ENCODE measurements at places on chromosomes 4 and X.

DNA sequence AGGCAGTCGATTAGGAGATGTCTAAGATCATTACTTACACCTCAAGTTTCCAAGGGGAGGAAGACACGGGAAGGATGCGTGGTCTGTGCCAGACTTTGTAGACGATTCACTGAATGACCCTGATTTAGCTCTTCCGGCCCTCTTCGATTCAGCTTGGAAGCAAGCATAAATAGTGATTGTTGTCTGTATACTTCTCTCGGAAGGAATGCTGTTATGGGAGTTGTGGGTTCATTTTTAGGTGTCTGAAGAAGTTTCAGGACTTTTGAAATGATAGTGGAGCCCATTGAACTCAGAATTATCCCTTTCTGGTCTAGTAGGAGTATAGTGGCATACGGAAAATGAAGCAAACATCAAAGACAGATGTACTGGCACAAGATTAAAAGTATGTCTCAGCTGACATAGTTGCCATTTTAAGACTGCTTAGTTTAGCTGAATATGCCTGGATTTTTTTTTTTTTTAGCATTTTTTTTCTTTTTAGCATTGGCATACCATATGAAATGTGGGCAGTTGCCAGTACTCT is 1.0 kb upstream of the ANKRD17 start:
- DNase-seq = no peak
- peaks cover 16% of the 10 kb centered on the region for H3K36me3 ChIP-seq
- H3K27me3 ChIP-seq = no peaks in the 10 kb centered on the region

DNA sequence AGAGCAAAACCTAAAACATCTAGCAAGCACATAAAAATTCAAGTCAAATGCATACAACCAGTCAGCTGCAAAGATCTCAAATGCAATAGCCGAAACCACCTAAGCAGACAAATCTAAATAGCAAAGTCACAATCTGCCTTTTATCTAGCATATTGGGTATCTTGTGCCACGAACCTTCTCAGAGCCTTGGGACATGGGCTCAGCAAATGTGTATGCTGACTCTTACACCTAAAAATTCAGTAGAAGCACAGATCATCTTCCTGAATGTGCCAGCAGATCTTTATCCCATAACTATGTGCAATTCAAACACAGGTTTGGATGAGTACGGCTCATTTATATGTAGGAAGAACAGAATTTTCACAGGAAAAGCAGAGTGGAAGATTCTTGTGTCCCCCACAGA is 492.1 kb downstream of the INPP4B start:
- peaks cover 89% of the 10 kb centered on the region for H3K4me1 ChIP-seq
- H3K27ac ChIP-seq = peak overlapping the region; percentile 78
- H3K4me3 ChIP-seq = peak overlapping the region; percentile 71

GRCh38 chrX:96569034-96569433 is 115.6 kb upstream of the DIAPH2 start:
- H3K27ac ChIP-seq = no peak overlapping the region
- DNase-seq = no peak
- H3K36me3 ChIP-seq = no peaks in the 10 kb centered on the region
- H3K4me1 ChIP-seq = no peaks in the 10 kb centered on the region

DNA sequence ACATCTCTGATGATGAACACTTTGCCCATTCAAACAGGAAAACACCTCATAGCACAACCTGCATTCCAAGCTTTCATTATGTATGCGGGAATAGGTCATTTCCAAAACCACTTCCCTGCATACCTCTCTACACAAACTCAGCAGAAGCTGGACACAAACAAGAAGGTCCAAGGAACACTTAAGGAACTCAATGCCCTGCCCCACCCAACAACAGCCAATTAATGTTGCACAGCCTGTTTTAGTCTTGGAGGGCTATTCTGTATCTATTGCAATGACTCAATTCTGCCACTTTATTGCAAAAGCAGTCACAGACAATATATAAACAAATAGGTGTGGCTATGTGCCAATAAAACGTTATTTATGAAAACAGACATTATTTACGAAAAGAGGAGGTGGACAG is 16.7 kb downstream of the OPHN1 start:
- DNase-seq = no peak
- no peaks in the 10 kb centered on the region for H3K27me3 ChIP-seq
- no peak overlapping the region for H3K4me3 ChIP-seq

DNA sequence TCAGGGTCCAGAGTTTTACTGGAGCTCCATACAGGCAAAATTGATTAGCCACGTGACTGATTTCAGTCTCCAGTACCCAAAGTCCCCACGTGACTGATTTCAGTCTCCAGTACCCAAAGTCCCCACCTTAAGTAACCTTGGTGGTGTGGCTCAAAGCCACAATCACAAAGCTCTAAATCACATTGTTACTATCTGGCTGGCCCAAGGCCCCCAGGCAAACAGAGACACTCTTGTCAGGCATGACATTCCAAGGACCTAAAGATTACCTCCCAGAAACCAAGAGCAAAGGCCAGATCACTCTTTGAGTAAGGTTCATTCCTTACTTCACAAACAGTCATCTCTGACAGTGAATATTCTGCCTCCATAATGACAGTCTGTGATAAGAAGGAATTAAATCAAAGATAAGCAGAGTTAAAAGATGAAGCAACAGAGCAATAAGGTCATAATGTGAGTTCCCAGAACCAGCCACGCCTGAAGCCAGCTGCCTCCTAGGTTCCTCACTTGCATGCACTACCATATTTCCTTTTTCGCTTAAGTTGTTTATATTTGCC is 78.5 kb downstream of the ANXA3 start:
- H3K27me3 ChIP-seq = peaks cover 24% of the 10 kb centered on the region
- H3K4me1 ChIP-seq = peaks cover 14% of the 10 kb centered on the region
- H3K27ac ChIP-seq = no peak overlapping the region
- H3K4me3 ChIP-seq = no peak overlapping the region

DNA sequence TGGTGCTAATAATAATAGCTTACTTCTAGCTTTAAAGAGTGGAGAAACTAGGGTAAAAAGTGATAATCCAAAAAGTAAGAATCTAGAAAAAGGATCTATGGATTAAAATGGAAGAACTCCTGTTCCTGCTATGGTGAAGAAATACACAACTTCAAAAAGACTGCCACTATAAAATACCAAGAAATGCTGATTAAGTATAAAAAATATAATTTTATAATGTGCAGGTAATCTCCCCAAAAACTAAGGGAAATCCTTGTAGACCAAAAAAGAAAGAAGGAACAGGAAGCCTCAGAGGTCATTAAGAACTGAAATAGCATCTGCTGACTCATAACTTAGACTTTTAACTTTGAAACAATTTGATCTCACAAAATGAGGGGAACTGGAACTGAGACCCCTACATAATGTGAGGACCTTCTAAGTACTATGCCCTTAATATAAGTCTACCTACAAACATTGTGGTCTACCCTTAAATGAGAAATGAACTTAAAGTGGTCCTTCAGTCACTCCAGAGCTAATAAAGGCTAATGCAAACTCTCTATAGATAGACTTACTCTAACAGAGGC is 50.6 kb upstream of the SRPX start:
- no peak overlapping the region for H3K4me3 ChIP-seq
- no peak overlapping the region for H3K27ac ChIP-seq
- H3K27me3 ChIP-seq = no peaks in the 10 kb centered on the region

- no peak overlapping the region for H3K27ac ChIP-seq
- no peak for DNase-seq
- peaks cover 14% of the 10 kb centered on the region for H3K27me3 ChIP-seq
- H3K4me3 ChIP-seq = no peak overlapping the region
- H3K36me3 ChIP-seq = no peaks in the 10 kb centered on the region
Observed at GRCh38 chr4:105641845-105642244, 66.6 kb downstream of the INTS12 start.

DNA sequence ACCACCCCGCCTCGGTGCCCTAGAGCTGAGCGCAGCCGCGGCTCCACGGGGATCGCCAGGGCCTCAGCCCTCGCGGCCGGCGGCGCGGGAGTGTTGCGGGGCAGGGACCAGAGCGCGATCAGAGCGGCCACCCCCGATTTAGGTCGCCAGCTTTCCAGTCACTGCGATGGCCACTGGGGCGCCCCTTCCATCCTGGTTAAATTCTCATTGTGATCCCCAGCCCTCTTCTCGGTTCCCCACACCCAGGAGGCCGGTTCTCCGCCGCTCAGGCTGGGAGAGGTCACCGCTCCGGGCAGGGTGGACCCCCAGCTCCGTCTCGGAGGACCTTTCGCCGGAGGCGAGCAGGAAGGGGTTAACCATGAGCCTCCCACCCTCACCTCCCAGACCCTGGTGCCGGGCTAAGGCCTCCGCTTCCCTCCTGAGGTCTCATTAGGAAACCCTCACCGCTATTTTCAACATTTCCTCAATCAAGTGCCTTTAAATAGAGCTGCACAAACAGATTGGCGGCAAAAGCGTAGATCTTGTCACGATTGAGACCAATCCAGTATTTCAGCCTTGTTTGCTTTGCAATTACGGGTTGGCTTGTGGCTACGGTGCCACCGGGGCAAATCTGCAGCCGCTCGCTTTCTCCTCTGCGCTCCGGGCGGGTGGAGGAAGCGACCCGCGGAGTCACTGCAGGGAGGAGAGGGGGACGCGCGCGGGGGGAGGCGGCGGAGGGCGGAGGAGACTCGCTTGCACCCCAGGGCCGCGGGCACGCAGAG is 8.3 kb upstream of the HAND2 start:
- H3K4me3 ChIP-seq = peak overlapping the region; percentile 65
- H3K27me3 ChIP-seq = peaks cover 74% of the 10 kb centered on the region
- DNase-seq = no peak
- H3K27ac ChIP-seq = no peak overlapping the region
- no peaks in the 10 kb centered on the region for H3K36me3 ChIP-seq

- no peak overlapping the region for H3K4me3 ChIP-seq
- H3K4me1 ChIP-seq = peaks cover 34% of the 10 kb centered on the region
- no peak for DNase-seq
- H3K27ac ChIP-seq = no peak overlapping the region
- H3K27me3 ChIP-seq = peaks cover 15% of the 10 kb centered on the region
- peaks cover 12% of the 10 kb centered on the region for H3K36me3 ChIP-seq
Observed at GRCh38 chr4:26207631-26208030, 113.2 kb upstream of the RBPJ start.

GRCh38 chrX:77174680-77175519 is 272.3 kb upstream of the FGF16 start:
- no peak overlapping the region for H3K4me3 ChIP-seq
- no peaks in the 10 kb centered on the region for H3K27me3 ChIP-seq
- no peaks in the 10 kb centered on the region for H3K4me1 ChIP-seq
- DNase-seq = no peak
- H3K36me3 ChIP-seq = no peaks in the 10 kb centered on the region
- no peak overlapping the region for H3K27ac ChIP-seq

DNA sequence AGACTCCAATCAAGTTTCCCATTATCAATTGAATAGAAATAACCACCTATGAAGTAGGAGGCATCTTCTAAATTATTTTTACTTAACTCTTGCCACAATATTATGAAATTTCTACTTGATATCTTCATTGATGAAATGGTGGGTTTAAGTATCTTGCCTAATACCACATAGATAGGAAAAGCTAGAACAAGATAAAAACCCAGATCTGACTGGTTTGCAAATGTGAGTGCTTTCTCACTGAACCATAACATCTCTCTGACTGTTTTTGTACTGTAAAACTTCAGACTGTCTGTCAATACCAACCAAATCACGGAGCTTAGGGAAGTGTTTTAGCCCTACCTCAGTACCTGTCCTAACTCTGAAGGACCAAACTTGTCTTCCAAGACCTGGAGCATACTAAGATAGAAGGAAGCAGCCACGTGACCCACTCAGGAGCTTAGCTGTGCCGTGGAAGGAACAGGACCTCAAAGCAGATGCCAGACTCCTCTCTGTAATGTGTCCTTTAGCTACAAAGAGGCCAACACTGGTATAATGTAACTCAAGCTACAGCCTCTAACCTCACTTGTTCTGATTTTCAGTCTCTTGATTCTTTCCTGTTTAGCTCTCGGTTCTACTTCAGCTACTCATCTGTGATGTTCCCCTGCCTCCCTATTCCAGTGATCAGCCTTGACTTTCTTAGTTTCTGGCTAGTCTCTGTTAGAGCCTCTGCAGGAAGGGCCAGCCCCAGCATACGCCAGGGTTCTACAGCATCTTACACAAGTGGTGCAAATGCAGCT is 84.4 kb downstream of the LRP2BP start:
- no peaks in the 10 kb centered on the region for H3K27me3 ChIP-seq
- no peak overlapping the region for H3K27ac ChIP-seq
- H3K4me3 ChIP-seq = no peak overlapping the region
- peaks cover 11% of the 10 kb centered on the region for H3K4me1 ChIP-seq
- peaks cover 35% of the 10 kb centered on the region for H3K36me3 ChIP-seq
- no peak for DNase-seq

- H3K4me1 ChIP-seq = peaks cover 40% of the 10 kb centered on the region
- no peak for DNase-seq
- H3K36me3 ChIP-seq = peaks cover 12% of the 10 kb centered on the region
- no peak overlapping the region for H3K4me3 ChIP-seq
Observed at GRCh38 chr4:76300012-76300411, 6.5 kb upstream of the STBD1 start.

GRCh38 chr4:70239131-70239883 is 3.1 kb upstream of the CSN3 start:
- DNase-seq = no peak
- no peaks in the 10 kb centered on the region for H3K4me1 ChIP-seq
- no peaks in the 10 kb centered on the region for H3K36me3 ChIP-seq
- H3K27me3 ChIP-seq = no peaks in the 10 kb centered on the region

DNA sequence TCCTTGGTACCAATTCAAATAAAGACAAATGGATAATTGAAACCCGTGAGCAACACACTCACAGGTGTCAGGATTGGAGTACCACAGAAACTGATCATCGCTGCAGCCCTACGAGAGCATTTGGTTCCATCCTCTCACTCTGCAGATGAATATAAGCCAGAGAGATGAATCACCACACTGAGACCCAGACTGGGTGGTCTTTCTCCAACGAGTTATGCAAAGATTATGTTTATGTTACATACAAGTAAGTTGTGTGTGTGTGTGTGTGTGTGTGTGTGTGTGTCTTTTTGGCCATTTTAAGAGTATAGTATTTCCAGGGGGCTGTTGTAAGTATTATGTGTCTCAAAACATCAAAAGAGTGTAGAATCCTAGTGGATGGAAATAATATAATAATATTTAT is 329.5 kb upstream of the ZFP42 start:
- H3K36me3 ChIP-seq = no peaks in the 10 kb centered on the region
- H3K27me3 ChIP-seq = no peaks in the 10 kb centered on the region
- DNase-seq = no peak
- no peak overlapping the region for H3K4me3 ChIP-seq
- H3K27ac ChIP-seq = no peak overlapping the region

- no peak overlapping the region for H3K4me3 ChIP-seq
- DNase-seq = no peak
- H3K4me1 ChIP-seq = no peaks in the 10 kb centered on the region
- H3K27me3 ChIP-seq = peaks cover 26% of the 10 kb centered on the region
- no peaks in the 10 kb centered on the region for H3K36me3 ChIP-seq
Observed at GRCh38 chr4:185071236-185071811, 53.0 kb downstream of the HELT start.

GRCh38 chr4:20127626-20128025 is 124.1 kb upstream of the SLIT2 start:
- H3K4me3 ChIP-seq = no peak overlapping the region
- no peaks in the 10 kb centered on the region for H3K4me1 ChIP-seq
- H3K36me3 ChIP-seq = no peaks in the 10 kb centered on the region
- no peak for DNase-seq

Data from T-helper 2 cell treated with Interferon-gamma antibody and Interleukin-4, amounts not matched to agents 5 μg/mL and 100 μg/mL, for 36 hours (primary cell).